ENCODE measurements at places on chromosomes 5 and 9.

DNA sequence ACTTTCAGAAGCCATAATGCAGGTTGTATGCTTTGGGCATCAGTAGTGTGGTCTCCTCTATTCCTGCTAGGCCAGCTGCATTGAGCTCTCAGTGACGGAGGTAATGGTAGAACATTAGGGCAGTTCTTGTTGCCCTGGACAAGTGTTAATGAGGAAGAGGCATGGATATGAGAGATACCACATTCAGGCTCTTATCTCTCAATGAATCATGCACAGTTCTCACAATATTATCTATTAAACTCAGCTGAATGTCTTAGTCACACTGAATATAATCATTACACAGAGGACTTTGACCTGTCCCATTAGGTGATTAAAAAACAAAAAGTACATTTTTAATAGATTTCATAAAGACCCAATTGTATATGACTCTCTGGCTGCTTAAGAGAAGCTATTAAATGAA lies 76.6 kb upstream of the SSBP2 start:
- no peak for DNase-seq

DNA sequence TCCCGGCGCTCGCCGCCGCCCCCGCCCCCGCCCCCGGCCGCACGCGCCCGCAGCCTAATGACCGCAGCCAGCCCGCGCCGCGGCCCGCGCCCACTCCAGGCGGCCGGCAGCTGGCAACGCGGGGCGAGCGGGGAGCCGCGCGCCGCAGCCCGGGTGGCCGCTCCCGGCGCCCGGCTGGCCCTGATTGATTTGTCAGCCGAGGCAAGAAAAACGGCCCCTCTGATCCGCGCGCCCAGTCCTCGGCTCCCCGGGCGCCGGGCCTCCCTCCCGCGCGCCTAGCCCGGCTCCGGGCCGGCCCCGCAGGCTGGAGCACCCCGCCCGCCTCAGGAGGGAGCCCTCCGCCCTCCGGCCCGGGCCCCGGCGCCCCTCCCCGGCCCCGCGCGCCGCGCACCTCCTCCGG lies 11.9 kb upstream of the LHX2 start:
- DNase-seq, result peak; percentile 37

DNA sequence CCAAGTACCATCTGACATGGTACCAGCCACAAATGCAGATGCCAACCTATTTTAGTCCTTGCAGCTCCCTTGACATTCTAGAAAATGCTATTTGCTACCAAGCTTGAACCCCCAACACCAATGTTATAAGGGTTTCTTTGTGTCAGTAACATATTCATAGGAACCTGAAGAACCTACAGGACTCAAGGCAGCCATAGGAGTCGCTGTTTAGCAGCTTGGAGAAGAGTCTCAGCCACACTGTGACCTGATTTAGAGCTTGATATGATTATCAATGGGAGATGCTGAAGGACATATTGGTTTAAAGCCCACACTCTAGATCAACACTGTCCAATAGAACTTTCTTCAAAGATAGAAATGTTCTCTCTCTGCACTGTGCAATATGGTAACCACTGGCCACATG lies 6.4 kb upstream of the ZFR start:
- no peak for DNase-seq

DNA sequence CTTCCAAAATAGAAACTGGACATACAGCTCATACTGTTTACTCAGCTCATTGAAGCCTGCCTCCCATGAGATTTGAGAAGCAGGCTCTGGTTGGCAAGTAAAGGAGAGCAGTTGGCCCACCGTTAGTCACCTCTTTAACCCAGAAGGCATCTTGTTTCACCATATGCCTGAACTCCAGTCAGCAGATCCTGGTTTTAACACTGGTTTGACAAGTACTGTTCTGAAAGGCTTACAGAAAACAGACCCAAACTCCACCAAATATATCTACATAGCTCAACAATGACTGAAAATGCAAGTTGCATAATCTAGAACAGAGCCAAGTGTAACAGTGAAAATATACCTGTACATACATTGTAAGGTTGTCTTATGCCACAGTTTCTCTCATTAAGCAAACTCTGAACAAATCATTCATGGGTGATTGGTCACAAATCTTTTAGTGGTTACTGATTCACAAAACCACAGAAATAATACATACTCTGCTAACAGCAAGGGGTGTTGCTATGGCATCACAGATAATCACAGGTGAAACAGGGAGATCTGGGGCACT lies 198.8 kb downstream of the BNC2 start:
- DNase-seq, result no peak

DNA sequence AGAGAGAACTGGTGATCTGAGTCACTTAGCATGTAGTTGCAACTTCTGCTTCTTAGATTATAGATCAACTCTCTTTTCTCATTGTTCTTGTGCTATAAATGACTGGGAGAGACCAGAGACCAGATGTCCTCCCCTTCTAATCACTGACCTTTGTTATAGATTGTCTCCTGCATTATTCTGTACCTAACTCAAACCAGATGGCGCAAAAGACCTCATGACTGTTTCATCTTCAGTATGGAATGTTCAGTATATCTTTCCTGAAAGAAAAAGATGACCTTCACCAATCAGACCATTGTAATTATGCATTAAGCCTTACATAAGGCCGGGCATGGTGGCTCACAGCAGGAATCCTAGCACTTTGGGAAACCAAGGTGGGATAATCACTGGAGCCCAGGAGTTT lies 30.5 kb upstream of the ADAM19 start:
- DNase-seq, result no peak

- DNase-seq, result no peak
Measured at GRCh38 chr5:56601641-56602071, 213.7 kb upstream of the MAP3K1 start.

- DNase-seq, result no peak
Measured at GRCh38 chr5:179313849-179314521, 31.3 kb downstream of the ADAMTS2 start.
